ENCODE measurements at places on chromosomes 6 and 20.
A peak's percentile ranks its signal among the peaks of the same experiment; 100 is the strongest.

- DNase-seq: no peak
Observed at GRCh38 chr6:4545893-4546292, 230.3 kb upstream of the CDYL start.

DNA sequence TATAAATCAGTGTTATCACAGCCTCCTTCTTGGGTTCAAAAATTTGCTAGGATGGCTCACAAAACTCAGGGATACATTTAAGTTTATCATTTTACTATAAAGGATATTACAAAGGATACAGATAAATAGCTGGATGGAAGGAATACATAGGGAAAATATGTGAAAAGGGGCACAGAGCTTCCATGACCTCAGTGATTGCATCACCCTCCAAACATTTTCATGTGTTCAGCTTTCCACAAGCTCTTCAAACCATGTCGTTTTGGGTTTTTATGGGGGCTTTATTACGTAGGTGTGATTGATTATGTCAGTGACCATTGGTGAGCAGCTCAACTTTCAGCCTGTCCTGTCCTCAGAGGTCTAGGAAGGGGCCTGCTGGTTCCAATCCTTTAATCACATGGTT lies 68.0 kb downstream of the CYB5R4 start:
- no peak for DNase-seq

GRCh38 chr6:83309344-83309743 lies 116.2 kb downstream of the RWDD2A start:
- DNase-seq: no peak

DNA sequence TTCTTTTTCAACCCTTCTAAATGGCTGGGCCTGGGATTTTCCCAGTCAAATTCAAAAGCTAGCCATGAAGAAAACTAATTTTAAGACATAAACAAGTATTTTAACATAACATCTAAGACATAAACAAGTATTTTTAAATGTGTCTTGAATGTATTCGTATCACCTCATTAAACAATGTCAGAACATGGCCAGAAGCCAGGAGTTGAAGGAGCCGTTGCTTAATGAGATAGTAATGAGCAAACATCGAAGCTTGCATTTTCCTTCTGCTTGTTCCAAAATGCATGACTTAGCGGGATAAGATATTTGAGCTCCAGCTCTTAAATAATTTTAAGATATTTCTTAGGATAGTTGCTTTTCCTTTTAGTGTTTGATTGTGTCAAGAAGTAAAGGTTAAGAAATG lies 4.2 kb upstream of the RNF182 start:
- DNase-seq: no peak

DNA sequence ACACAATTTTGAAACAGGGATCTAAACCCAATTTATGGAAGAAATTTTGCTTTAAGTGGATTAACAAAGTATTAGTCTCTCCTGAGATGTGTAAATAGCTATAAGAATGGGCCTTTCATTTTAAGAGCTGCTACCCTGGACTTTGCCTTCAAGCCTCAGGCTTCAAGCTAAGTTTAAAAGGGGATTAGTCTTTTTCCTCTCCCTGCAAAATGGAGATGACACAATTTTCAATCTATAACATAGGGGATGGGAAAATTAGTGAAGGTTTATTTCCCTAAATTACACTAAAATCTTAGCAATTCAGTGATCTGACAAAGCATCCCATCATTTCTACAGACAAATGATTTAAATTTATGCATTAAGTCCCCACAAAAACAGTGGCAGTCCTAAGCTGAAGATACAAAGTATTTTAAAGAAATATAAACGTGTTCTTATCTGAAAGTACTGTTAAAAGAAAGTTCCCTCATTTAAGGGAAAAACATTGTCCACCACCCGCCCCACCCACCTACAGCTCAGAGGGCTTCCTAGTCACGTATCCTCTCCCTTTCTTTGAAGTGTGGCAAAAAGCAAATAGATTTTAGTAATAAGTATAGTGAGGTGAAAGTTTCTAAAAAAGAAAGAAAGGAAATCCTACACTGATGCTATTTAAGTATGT lies 14.5 kb downstream of the ARHGAP18 start:
- peak; percentile 47 for DNase-seq

- DNase-seq: peak; percentile 37
Observed at GRCh38 chr6:135922174-135922573, 70.7 kb downstream of the PDE7B start.

DNA sequence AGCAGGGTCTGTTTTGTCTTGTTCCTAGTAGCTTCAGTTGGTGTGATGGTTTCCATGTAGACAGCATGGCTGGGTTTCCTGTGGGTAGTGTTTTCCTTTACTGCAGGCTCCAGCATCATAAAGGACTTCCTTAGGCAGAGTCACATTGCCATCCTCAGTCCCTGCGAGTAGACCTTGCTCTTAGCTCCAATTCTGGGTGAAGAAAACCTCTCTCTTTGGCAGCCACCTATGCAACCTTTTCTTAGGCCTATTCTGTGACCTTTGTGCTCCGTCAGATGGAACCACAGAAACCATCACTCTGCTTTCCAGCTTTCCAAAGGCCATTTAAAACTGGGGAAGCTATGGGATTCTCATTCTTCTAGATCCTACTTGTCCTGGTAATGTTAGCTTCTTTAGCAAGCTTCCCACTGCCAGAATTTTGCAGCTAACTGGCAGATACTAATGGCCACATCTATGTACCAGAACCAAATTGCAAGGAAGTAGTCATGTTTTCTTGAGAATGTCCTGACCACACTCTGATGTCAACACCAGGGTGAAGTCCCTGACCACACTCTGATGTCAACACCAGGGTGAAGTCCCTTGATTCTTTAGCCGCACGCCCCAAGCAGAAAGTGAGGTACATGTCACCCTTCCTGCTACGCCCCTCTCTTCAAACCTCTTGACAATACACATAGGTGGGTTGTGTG lies 646.6 kb upstream of the HS3ST5 start:
- DNase-seq: peak; percentile 65

DNA sequence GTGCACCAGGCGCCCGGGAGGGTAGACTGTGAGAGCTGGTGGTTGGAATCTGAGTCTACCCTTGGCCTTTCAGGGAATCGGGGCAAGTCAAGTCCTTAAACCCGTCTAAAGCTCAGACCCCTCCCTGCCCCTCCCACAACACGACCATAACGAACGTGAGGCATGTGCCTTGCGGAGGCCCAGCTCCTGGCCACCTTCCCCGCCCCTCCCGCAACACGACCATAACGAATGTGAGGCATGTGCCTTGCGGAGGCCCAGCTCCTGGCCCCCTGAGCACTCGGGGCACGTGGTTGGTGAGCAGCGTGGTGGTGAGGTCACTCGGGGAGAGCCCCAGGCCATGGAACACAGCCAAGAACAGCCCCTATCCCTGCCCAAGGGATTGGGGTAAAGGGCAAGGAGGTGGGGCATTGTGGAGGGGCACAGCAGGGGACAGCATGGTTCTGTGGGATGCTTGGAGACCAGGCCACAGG lies 132.2 kb downstream of the TAF4 start:
- no peak for DNase-seq

DNA sequence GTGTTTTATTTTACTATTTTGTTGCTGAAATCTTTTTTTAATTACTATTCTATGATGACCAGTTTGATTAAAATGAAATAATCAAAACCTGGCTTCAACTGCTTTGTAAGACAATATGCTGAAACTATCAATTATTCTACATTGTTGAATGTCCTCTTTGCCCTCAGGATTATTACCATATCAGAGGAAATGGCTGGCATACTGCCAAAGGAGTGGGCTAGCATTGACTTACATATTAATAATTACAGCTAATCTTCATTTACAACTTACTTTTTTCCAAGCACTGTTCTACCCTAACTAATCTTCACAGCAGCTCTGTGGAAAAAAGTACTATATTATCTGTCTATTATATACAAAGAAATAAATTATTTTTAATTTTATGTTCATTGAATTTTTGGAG lies 560.5 kb downstream of the BCKDHB start:
- no peak for DNase-seq

DNA sequence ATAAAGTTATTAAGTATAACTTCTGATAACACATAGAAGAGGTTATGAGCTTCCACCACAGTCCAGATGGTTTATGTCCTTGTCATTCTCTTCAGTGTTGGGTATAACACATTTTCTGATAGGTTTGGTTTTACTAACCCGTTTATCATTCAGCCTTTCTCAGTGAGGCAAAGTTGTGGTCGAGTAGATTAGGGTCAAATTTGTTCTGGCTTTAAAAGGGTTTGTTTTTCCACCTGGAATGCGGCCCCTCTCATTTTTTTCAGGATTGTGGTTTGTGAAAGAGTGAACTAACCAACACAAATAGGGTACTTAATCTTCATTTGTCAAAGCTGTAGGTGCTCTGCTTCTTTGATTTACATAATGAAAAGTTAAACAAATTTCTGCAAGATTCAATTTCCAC lies 204.2 kb upstream of the ASCC3 start:
- no peak for DNase-seq

- DNase-seq: no peak
Observed at GRCh38 chr20:63534427-63534830, 2.7 kb downstream of the PTK6 start.

DNA sequence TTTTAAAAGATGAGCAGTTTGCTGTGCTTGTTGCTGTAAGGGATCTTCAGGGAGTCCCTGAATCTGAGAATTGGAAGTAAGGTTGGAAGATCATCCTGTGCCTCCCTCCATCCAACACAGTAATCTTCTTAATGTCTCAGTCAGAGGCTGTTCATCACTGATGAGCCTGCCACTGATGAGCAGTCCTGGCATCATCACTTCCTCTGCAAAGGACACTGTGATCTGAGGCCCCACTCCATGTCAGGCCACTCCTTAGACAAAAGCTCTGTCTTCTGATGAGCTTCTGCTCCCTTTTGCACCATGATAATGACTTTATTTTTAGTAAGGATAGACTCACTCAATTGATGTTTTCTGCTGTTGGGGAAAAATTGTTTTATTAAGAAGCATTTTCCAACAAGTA lies 121.0 kb downstream of the UST start:
- DNase-seq: no peak

DNA sequence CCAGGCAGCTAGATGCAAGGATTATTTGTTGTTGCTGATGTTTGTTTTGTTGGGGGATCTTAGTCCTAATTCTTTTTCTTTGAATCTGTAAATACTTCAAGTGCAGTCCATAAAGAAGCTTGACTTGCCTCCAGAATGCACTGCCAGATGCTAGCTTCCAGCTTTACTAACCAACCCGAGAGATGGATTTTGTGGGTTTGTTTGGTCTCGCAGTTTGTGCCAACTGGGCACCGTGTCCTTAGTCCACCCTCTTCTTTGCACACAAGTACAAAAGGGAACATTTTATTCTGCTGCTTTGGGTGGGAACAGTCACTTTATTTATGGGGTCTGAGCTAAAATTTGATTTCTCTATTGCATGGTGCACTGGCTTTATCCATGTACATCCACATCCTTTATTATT lies 212.0 kb downstream of the PLCB1 start:
- DNase-seq: no peak
